Ovary (tissue), 10 donors: ENCODE measurements at places on chromosomes 13 and 19. TPM values are rescaled to one million over a fixed set of nuclear protein-coding genes. Genes with fewer than 3 reads are reported as not detected.

PABPC3 gene
- 0.08 TPM for polyA plus RNA-seq

MEIS3 gene
- polyA plus RNA-seq, result 18.6 TPM

COL5A3 gene
- polyA plus RNA-seq, result 1.5 TPM

UBE2L5 gene
- polyA plus RNA-seq, result 0.48 TPM

C19orf85 gene
- not detected for polyA plus RNA-seq

RGL3 gene
- polyA plus RNA-seq, result 10.5 TPM

ZNF729 gene
- not detected for polyA plus RNA-seq

CEACAM16 gene
- not detected for polyA plus RNA-seq

PEAK3 gene
- 0.10 TPM for polyA plus RNA-seq

CYP4F2 gene
- polyA plus RNA-seq, result not detected

NKG7 gene
- polyA plus RNA-seq, result 1.6 TPM

RFC3 gene
- polyA plus RNA-seq, result 6.9 TPM

FFAR3 gene
- 0.12 TPM for polyA plus RNA-seq

ZNF85 gene
- polyA plus RNA-seq, result 8.7 TPM

LRRC25 gene
- polyA plus RNA-seq, result 3.2 TPM

DUS3L gene
- 39.7 TPM for polyA plus RNA-seq

KMT5C gene
- 11.9 TPM for polyA plus RNA-seq

SIGLEC5 gene
- polyA plus RNA-seq, result not detected

GNA15 gene
- polyA plus RNA-seq, result 1.9 TPM

MEDAG gene
- 37.6 TPM for polyA plus RNA-seq
